ENCODE measurements at places on chromosomes 4 and X. TPM values are rescaled to one million over a fixed set of nuclear protein-coding genes. Genes with fewer than 3 reads are reported as not detected.

IL21 gene
- not detected for polyA plus RNA-seq

GPM6B gene
- 21.5 TPM for polyA plus RNA-seq

SLC7A11 gene
- polyA plus RNA-seq, result 4.8 TPM

TCP11X2 gene
- polyA plus RNA-seq, result 2.4 TPM

KIT gene
- polyA plus RNA-seq, result 20.1 TPM

ITIH6 gene
- polyA plus RNA-seq, result 0.18 TPM

HDX gene
- polyA plus RNA-seq, result 6.6 TPM

IL1RAPL1 gene
- polyA plus RNA-seq, result 2.5 TPM

KDM5C gene
- 79.6 TPM for polyA plus RNA-seq

FRMD7 gene
- 1.3 TPM for polyA plus RNA-seq
